ENCODE measurements at places on chromosomes 5 and 9. TPM values are rescaled to one million over a fixed set of nuclear protein-coding genes. Genes with fewer than 3 reads are reported as not detected.

The HEMGN gene
- not detected for total RNA-seq

The PTGS1 gene
- total RNA-seq: not detected

The ECSCR gene
- total RNA-seq: 1.1 TPM

The ANKRD18B gene
- total RNA-seq: not detected

The CDH18 gene
- not detected for total RNA-seq

The STPG3 gene
- total RNA-seq: 0.35 TPM

The TMC1 gene
- 0.75 TPM for total RNA-seq

The SLC25A46 gene
- total RNA-seq: 25.2 TPM
